ENCODE measurements at places on chromosomes 6 and 20.

GRCh38 chr6:116876107-116876506, 935 bp upstream of the RFX6 start:
- DNase-seq = no peak

DNA sequence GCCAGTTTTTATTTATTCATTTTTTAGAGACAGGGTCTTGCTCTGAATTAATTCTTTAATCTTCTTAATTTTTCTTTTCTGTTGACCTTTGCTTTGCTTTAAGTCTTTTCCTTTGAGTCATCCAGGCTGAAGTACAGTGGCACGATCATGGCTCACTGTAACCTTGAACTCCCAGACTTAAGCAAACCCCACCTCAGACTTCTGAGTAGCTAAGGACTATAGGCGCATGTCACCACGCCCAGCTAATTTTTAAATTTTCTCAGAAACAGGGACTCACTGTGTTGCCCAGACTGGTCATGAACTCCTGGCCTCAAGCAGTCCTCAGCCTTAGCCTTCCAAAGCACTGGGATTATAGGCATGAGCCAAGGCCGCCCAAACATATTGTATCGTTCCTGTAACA, 71.3 kb upstream of the GNRH2 start:
- DNase-seq = no peak

DNA sequence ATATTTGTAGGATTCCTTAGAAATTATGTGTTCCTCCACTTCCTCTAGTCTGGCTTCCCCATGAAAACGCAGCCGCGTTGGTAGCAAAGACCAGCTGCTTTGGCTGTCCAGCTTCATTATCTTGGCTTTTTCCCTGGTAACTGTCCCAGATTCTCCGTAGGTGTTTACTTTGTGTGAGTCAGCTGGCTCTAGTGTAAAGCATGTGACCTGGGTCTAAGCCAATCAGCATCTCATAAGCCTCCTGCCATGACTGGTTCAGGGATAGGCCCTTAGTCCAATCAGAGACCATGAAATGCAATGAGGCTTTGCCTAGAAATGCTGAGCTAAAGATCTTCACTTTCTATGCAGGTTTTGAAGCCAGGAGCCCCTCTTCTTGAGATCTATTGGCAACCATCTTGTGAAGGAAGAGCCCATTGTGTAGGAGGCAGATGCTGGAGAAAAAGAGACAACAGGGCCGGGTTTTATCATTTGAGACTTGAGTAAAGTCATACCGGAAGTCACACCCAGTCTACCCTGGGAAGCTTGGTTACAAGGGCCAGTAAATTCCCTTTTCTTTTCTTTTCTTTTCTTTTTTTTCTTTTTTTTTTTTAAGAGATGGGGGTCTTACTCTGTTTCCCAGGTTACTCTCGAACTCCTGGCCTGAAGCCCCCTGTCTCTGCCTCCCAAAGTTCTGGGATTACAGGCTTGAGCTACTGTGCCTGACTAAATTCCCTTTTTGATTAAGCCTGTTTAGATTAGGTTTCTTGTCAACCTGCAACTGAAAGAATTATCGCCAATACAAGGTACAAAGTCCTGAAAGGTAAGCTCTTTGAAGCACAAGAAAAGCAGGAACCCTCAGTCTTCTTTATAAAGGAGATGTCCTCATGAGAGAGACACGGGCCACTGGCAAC, 256.5 kb upstream of the RREB1 start:
- peak; percentile 96 for DNase-seq

DNA sequence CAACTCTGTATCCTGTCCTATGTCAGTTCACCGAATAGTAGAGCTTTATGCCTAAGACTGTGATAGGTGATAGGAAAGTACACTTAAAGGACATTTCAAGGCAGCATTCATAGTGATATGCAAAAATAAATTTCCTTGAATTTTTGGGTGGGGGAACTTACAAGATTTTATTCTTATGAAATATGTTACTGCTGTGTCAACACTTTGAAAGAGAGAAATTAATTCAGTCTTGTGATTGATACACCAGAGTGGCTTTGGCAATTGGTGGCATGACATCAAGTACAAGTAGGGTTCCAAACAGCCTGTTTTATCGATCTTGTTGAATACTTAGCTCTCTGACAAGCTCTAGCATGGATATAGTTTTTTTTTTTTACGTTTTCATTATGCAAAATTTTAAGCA, 72.3 kb downstream of the QKI start:
- DNase-seq = no peak

GRCh38 chr6:38604700-38605099, 35.0 kb downstream of the BTBD9 start:
- peak; percentile 4 for DNase-seq

DNA sequence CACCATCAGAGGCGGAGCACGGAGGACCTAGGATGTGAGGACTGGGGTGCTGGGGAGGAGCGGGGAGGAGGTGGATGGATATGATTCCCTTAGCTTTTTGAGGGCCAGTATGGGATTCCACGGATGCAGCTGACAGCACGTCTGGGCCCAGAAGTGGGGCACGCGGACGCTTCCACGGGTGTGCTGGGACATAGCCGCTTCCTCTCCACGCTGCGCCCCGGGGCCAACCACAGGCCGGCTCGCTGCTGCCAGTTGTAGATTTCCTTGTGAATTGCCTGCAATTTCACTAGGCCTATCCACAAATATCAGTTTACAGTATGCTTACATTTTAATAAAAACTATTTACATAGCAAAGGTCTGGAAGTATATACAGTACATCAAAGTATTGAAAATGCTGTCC, 23.9 kb downstream of the PAX1 start:
- no peak for DNase-seq

GRCh38 chr6:136315594-136315993, 25.9 kb upstream of the BCLAF1 start:
- no peak for DNase-seq

- peak; percentile 99 for DNase-seq
Measured at GRCh38 chr6:3803627-3804468, 45.3 kb upstream of the FAM50B start.

DNA sequence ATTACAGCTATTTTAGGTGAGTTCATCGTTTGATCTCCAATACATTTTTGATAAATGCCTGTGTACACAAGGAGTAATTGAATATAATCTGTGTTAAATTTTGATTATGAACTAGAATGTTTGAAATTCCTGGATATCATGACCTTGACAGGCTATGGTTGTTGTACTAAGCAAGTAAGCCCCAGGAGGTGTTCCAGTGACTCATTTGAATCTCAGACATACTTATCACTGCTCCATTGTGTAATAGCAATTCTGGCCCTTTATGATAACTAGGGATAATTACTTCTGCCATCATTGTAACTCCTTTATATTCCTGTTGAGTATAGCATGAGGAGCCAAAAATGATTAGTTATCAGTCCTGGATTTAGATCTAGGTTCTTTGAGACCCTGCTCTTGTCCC, 1424.6 kb upstream of the ADGRB3 start:
- DNase-seq = peak; percentile 18

- no peak for DNase-seq
Measured at GRCh38 chr6:66134021-66134420, 427.0 kb upstream of the EYS start.

GRCh38 chr6:139784222-139784769, 409.8 kb upstream of the CITED2 start:
- DNase-seq = no peak

DNA sequence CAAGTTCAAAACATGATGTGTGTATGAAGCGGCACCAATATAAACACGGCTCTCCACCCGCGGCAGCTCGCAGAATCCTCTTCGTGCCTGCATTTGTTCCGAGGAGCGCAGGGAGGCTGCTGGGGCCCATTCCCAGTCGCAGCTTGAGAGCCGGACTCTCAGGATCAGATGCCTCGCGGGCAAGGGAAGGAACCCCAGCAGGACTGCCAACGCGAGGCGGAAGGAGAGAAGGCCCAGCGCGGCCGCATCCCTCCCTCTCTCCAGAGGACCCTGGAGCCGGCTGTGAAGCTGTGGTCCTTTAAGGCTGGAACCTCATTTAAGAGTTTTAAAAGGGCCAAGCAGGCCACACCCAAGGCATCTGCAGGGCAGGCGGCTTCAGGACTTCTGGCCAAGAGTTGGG, 44.2 kb upstream of the ZBP1 start:
- DNase-seq = no peak

GRCh38 chr6:54132587-54132986, 21.3 kb downstream of the MLIP start:
- no peak for DNase-seq

DNA sequence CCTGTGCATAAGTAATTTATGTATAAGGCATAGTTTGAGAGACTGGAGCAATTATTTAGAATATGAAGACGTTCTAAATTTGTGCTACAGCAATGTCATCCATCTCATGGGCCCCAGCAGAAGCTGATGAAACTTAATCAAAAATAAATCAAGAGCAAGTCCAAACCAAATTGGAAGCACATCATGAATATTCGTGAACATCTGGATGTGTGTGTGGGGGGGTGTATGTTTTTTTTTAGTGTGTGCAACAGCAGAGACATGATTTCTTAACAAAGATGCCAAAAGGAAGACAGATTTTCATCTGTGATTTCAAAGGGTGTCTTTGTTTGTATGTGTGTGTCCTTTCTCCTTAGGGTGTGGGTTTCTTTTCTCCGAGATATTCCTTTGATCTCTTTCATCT, 58.9 kb downstream of the SASH1 start:
- no peak for DNase-seq

- DNase-seq = no peak
Measured at GRCh38 chr20:8675896-8676295, 393.0 kb upstream of the PLCB4 start.
